ENCODE measurements at places on chromosomes 1 and 21.

DNA sequence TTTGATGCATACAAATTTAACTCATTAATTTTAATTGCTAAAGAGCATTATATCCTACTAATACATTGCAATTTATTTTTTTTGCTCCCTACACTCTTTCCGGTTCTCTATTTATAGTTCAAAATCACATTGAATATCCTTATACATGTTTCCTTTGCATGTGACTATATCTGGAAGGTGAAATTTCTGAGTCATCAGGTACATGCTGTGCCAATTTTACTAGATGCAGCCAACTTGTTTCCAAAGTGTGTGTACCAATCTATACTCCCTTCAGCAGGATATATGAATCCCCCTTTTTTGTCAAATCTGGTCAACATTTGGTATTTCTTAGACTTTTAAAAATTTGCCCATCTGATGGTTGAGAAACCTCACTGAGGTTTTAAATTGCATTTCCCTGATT is 602.9 kb upstream of the CAMK1G start:
- DNase-seq = no peak

DNA sequence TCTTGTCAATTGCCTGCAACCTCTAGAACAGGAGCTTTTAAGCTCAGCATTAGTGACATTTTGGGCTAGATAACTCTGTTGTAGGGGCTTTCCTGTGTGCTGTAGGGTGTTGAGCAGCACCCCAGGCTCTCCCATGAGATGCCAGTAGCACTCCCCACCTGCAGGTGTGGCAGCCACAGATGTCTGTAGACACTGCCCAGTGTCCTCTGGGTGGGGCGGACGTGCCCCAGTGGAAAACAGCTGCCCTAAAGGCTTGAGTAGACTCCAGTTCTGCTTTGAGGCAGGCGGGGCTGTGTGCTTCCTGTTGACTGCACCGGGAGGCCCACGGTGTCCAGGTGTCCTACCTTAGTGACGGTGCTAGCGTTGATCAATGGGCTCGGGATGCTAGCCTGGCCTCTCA is 16.9 kb upstream of the PWP2 start:
- no peak for DNase-seq

DNA sequence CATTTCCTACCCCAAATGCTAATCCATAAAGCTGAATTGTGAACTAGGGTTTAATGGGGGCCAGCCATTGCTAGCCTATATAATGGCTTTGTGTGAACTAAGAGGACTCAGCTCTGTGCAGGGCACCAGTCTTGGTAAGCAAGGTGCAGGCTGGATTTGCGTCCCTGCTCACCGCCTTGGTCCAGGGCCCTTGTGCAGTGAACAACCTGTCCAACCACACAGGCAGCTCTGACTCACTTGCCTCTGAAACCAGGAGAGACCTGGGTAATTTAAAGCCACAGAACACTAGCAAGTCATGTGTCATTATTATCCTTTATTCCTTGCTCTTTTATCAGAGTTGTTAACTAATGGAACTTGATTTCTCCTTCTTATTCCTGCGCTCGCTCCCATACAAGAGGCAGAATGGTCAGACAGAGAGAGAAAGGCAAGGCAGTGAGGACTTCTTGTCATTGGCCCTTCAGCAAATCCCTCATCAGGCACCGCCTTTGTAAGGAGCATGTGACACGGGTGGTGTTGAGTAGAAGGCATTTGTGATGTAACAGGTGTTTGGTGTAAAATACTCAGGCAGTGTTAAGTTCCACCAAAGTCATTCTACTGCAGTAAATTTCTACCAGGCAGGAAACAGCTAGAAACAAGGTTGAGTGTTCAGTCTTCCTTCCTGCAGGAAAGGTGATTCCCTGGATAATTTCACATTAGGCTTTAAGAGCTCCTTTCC is 67.3 kb upstream of the OLIG2 start:
- no peak for DNase-seq

GRCh38 chr1:83545066-83545862 is 453.7 kb downstream of the TTLL7 start:
- no peak for DNase-seq

- peak; percentile 25 for DNase-seq
Measured at GRCh38 chr21:44401386-44402160, 48.2 kb downstream of the TRPM2 start.

- no peak for DNase-seq
Measured at GRCh38 chr1:234748713-234749112, 138.7 kb upstream of the IRF2BP2 start.

DNA sequence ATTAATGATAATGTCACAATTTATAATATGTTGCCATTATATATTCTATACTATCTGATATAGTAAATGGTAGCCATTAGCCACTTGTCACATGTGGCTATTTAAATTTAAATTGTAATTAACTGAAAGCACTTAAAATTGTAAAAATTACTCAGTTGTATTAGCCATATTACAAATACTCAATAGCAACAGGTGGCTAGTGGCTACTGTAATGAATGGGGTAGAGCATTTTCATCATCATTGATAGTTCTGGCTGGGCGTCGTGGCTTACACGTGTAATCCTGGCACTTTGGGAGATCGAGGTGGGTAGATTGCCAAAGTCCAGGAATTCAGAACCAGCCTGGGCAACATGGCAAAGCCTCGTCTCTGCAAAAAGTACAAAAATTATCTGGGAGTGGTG is 16.5 kb downstream of the ZBTB37 start:
- DNase-seq = no peak

GRCh38 chr1:91877574-91878208 is 8.3 kb downstream of the TGFBR3 start:
- DNase-seq = no peak

DNA sequence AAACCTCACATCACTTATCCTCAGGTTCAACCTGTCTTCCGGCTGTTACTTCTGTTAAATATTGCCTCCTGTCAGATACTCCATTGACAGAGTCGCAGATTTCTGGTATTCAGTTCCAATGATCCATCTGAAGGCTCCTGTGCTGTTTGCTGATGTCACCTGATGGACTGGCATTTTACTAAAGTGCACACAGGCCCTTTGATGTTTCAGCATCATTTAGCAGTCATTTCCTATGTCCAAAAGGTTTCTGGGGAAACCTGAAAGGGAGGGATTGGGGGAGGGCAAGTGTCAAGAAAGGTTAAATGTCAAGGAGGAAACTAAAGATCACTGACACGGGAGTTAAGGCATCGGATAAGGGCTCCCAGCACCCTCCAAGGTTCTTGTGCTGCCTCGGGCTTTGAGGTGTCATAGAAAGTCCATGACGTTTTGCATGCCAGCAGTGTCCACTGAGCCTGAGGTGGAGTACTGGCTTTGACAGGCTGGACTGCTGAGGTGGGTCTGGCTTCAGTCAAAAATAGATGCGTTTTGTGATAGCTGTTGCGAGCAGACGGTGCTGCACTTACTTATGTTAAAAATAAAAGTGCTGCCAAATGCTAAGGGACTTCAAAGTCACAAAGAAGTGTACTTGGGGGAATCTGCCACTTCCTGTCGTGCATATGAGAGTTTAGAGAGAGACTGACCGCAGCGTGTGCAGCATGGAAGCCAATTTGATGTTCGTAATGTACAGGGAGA is 30.8 kb downstream of the XCL2 start:
- DNase-seq = no peak

DNA sequence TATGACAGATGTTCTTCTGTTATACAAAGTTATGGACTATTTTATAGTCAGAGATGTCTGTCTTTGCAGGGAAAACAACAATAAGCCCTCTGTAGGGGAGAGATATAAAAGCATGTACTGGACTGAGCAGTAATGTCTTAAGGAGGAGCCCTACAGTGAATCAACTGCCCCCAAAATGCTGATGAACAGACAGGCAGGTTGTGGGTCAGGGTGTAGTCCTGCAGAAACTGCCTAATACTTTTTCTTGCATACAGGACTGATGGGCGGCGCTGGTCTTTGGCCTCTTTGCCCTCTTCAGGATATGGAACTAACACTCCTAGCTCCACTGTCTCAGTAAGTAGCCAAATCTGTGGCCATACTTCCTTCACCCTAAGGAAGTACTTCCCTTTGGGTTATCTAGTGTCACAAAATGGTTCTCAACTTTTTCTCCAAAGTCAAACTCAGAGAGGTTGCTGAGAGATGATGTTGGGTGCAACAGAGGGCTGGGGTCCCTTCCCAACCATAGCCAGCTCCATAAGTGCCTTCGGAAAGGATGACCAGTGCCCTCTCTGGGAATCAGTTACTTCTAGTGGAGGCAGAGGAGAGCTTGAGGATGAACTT is 129.8 kb downstream of the PIK3R3 start:
- DNase-seq = no peak

GRCh38 chr1:31556481-31557006 is 19.8 kb upstream of the TINAGL1 start:
- DNase-seq = no peak

DNA sequence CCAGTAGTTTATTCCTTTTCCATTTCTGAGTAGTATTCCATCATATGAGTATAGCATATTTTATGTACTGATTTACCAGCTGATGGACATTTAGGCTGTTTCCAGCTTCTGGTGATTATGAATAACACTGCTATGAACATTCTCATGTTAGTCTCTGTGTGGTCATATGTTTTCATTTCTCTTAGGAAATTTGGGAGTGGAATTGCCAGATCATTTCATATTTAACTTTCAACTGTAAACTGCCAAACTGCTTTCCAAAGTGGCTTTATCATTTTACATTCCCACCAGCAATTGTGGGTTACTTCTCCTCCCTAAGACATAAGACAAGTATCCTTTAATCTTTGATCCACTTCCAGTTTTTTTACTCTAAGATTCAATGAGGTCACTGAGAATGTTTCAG is 85.7 kb upstream of the RALGPS2 start:
- DNase-seq = no peak

- no peak for DNase-seq
Measured at GRCh38 chr1:227451954-227452353, 111.4 kb upstream of the ZNF678 start.

All from D341Med (cell line).